ENCODE measurements at places on chromosomes 1 and 21. TPM values are rescaled to one million over a fixed set of nuclear protein-coding genes. Genes with fewer than 3 reads are reported as not detected.

Gene C1orf226
- total RNA-seq = 0.07 TPM

Gene TAS1R3
- 0.13 TPM for total RNA-seq

Gene LEMD1
- 0.58 TPM for total RNA-seq

Gene ZNF436
- 7.2 TPM for total RNA-seq

Gene KANK4
- not detected for total RNA-seq

Gene KRTAP7-1
- not detected for total RNA-seq

Gene LYPLAL1
- total RNA-seq = 24.5 TPM

Gene CDK18
- total RNA-seq = 10.4 TPM

Gene REN
- total RNA-seq = not detected

Gene NEXN
- total RNA-seq = 2.8 TPM

Gene KCNJ15
- total RNA-seq = not detected

Gene SNX27
- 27.2 TPM for total RNA-seq

Gene TAL1
- not detected for total RNA-seq

Gene HMGCS2
- not detected for total RNA-seq

Gene USP1
- total RNA-seq = 67.3 TPM

Gene ROR1
- not detected for total RNA-seq

Gene AMY2A
- not detected for total RNA-seq

Gene RNU1-4
- 820 TPM for total RNA-seq

Gene OR2T29
- not detected for total RNA-seq

Gene B3GALT5
- total RNA-seq = not detected

Gene DMBX1
- total RNA-seq = 0.09 TPM

Gene VWA5B1
- not detected for total RNA-seq

Gene DDI2
- 33.7 TPM for total RNA-seq

Gene TTC13
- total RNA-seq = 15.5 TPM

Gene CAMSAP2
- total RNA-seq = 1.8 TPM

Gene PHF13
- 12.5 TPM for total RNA-seq

Gene KLHDC9
- total RNA-seq = 0.43 TPM

Gene GBP5
- 163 TPM for total RNA-seq

Gene SNX7
- total RNA-seq = not detected

Gene EVI5
- 27.9 TPM for total RNA-seq

Gene GBP4
- total RNA-seq = 34.2 TPM

Gene KRTAP24-1
- not detected for total RNA-seq

Gene CYP4A11
- not detected for total RNA-seq

Gene FALEC
- total RNA-seq = not detected

Gene CRABP2
- total RNA-seq = 0.78 TPM

Gene SIM2
- total RNA-seq = not detected

Gene YY1AP1
- 56.2 TPM for total RNA-seq

Gene LCE3E
- not detected for total RNA-seq

Gene ZBTB8A
- total RNA-seq = not detected

Gene ATP1A2
- total RNA-seq = not detected

Gene FRRS1
- total RNA-seq = 4.0 TPM

Gene PDPN
- not detected for total RNA-seq

Gene CSMD2
- total RNA-seq = not detected

Gene CRTC2
- 71.8 TPM for total RNA-seq

Gene CA14
- not detected for total RNA-seq

Gene SLC30A2
- not detected for total RNA-seq

Gene SYCP1
- not detected for total RNA-seq

Gene GNAT2
- 0.88 TPM for total RNA-seq

Gene RORC
- 1.5 TPM for total RNA-seq

Gene FOXD3
- not detected for total RNA-seq

Measured in activated CD8-positive, alpha-beta T cell treated with anti-CD3 and anti-CD28 coated beads for 36 hours (primary cell).